ENCODE measurements at places on chromosomes 12 and 14. TPM values are rescaled to one million over a fixed set of nuclear protein-coding genes. Genes with fewer than 3 reads are reported as not detected.

The C14orf39 gene
- total RNA-seq, result not detected

The OR6C2 gene
- total RNA-seq, result not detected

GRCh38 chr12:12010277-12011039 is 60.3 kb upstream of the BCL2L14 start:
- peak; percentile 94 for DNase-seq

DNA sequence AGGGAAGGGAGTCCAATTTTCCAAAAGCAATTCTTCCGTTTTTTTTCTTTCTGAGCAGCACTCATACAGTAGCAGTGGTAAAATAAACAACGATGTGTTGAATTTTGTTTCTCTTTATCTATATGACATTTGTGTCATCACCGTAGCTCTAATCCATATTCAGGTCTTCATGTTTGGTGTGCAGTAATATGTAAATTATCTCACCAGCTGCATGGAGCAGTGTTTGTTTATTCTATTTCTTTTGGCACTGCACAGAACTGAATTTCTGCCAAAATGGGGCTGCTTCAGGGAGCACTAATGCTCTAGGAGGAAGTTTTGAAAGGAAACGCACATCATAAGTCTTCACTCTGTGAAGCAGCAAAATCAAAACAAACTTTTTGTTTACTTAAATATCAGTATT is 130.0 kb upstream of the NPAS3 start:
- no peak for DNase-seq

DNA sequence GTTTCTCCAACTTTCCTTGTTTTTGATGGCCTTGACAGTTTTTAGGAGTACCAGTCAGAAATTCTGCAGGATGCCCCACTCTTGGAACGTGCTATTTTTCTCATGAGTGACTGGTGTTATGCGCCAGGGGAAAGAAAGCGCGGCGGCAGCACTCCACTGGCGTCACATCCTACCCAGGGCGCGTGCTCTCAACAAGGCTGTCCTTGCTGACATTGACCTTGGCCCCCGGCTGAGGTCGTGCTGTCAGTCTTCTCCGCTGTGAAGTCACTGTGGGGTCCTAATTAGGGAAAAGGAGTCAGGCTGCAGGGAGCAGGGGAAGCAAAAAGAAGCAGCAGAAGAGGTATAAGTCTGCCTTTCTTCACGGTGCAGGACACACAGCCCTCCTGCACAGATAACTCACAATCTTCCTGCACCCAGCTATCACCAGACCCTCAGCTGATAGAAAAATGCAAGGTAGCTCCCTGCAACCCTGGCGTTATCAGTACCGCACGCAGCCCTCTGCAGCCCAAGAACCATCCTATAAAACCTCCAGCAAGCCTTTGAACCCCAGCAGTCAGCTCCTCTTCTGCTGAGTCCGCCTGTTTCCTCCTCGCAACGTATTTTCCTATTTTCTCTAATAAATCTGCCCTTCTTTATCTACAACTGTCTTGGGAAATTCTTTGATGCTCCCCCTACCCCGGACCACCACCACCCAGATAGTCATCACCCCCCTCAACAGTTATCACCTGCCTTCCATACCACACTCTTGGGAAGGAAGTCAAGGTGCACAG is 48.0 kb upstream of the C14orf180 start:
- DNase-seq, result no peak

DNA sequence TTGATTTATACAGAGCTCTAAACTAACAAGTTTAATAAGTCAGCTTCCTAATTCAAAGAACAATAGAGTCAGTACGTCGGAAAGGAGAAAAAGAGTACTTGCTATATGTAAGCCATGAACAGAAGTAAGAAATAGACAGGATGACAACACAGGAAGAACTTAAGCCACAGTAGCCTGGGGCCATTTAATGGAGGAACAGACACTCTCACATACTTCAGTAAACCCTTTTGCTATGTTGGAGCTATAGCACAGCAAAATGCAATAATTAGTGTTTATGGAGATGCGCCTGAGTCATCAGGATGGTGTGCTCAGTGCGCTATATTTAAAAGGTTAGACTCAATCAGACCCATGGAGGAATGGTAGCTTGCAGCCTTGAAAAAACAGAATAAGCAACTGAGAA is 61.0 kb downstream of the SRGAP1 start:
- peak; percentile 84 for DNase-seq

Measured in SK-MEL-5 (cell line).